ENCODE measurements at places on chromosomes 7 and 10.
A peak's percentile ranks its signal among the peaks of the same experiment; 100 is the strongest.

DNA sequence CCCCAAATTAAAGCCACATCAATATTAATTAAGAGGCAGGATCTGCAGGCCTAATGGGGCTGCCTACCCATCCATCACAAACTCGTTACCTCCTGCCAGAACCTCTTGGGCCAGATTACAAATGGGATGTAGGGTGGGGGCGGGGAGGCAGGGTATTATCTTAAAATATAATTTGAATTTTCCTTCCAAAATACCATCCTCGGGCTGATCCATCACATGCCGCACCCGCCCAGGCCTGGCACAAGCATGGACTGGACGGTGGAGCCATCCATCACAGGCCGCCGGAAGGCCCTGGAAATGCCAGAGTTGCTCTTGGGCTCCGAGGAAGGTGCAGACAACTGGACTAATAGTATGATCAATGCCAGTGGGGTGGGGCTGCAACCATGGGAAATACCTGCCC, 212.8 kb downstream of the GRID1 start:
- H3K27me3 ChIP-seq: no peaks in the 10 kb centered on the region
- H3K36me3 ChIP-seq: no peaks in the 10 kb centered on the region
- H3K27ac ChIP-seq: no peak overlapping the region
- no peak for DNase-seq
- H3K4me1 ChIP-seq: no peaks in the 10 kb centered on the region

- no peaks in the 10 kb centered on the region for H3K4me1 ChIP-seq
- H3K4me3 ChIP-seq: no peak overlapping the region
- H3K27ac ChIP-seq: no peak overlapping the region
- no peaks in the 10 kb centered on the region for H3K27me3 ChIP-seq
Observed at GRCh38 chr10:29420744-29421143, 131.9 kb downstream of the LYZL1 start.

GRCh38 chr7:154984601-154985188, 18.2 kb downstream of the PAXIP1 start:
- no peaks in the 10 kb centered on the region for H3K27me3 ChIP-seq
- H3K27ac ChIP-seq: no peak overlapping the region
- no peak for DNase-seq
- H3K36me3 ChIP-seq: no peaks in the 10 kb centered on the region

GRCh38 chr7:24442170-24442777, 131.0 kb upstream of the PALS2 start:
- H3K4me3 ChIP-seq: no peak overlapping the region
- H3K27me3 ChIP-seq: no peaks in the 10 kb centered on the region

- no peaks in the 10 kb centered on the region for H3K4me1 ChIP-seq
- DNase-seq: no peak
- H3K36me3 ChIP-seq: peaks cover 21% of the 10 kb centered on the region
- no peaks in the 10 kb centered on the region for H3K27me3 ChIP-seq
- H3K27ac ChIP-seq: no peak overlapping the region
Observed at GRCh38 chr7:134058980-134059379, 68.2 kb upstream of the LRGUK start.

GRCh38 chr7:155590215-155591018, 44.1 kb upstream of the CNPY1 start:
- peaks cover 4% of the 10 kb centered on the region for H3K4me1 ChIP-seq
- no peaks in the 10 kb centered on the region for H3K36me3 ChIP-seq
- H3K27ac ChIP-seq: peak overlapping the region; percentile 74
- H3K4me3 ChIP-seq: no peak overlapping the region
- peak; percentile 91 for DNase-seq

DNA sequence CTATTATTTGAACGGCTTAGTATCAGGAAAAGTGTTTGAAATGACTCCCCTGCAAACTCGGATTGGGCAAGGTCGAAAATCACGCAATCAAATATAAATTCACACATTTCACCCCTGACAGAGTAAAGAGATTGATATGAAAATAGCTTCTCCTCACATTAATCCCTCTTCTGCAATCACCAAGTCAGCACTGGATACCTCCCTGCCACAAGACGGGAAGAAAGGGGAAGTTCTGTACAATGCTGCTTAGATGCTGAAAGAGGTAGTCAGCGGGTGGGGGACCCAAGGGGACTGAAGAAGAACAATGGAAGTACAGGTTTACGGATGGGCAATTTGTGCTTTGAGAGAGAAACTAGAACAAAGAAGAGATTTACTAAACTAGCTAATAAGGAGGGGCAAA, 72.0 kb upstream of the ANK3 start:
- H3K36me3 ChIP-seq: no peaks in the 10 kb centered on the region
- peaks cover 6% of the 10 kb centered on the region for H3K4me1 ChIP-seq
- DNase-seq: no peak
- no peak overlapping the region for H3K27ac ChIP-seq
- H3K27me3 ChIP-seq: no peaks in the 10 kb centered on the region

GRCh38 chr10:125549653-125550052, 133.3 kb downstream of the TEX36 start:
- H3K4me1 ChIP-seq: no peaks in the 10 kb centered on the region
- H3K36me3 ChIP-seq: no peaks in the 10 kb centered on the region
- H3K27me3 ChIP-seq: no peaks in the 10 kb centered on the region
- H3K4me3 ChIP-seq: no peak overlapping the region

DNA sequence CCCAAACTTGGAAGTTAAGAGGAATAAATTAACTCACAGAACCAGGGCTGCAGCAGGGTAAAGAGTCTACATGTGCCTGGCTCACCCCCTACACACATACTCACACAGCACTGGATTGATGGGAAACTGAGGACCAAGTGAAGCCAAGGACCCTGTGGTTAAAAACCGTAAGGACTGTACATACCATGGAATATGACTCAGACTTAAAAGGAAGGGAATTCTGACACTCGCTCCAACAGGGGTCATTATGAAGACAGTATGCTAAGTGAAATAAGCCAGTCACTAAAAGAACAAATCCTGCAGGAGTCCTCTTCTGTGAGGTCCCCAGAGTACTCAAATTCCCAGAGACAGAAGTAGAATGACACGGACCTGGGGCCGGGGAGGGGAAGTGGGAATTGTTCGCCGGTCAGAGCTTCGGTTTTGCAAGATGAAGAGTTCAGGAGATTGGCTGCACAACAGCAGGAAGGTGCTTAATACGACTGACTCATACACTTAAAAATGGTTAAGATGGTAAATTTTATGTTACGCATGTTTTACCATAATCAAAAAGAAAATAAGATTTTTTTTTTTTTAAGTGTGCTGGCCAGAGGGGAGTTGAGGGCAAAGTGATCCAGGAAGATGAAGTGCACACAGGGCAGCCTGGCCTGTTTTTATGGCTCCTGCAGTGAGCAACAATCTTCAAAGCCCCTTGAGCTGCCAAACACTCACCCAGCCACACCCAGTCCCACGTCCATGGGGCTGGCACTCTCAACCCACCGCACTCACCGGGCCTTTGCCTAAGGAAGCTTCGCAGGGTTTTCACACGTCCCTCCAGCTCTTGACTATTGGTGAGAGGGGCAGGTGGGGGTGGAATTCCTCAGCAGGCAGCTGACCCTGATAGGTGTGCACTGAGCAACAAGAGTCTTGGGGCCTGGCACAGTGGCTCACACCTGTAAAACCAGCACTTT, 26.4 kb downstream of the DRGX start:
- H3K4me1 ChIP-seq: no peaks in the 10 kb centered on the region
- no peaks in the 10 kb centered on the region for H3K27me3 ChIP-seq
- H3K4me3 ChIP-seq: no peak overlapping the region
- no peak for DNase-seq
- H3K27ac ChIP-seq: no peak overlapping the region
- H3K36me3 ChIP-seq: no peaks in the 10 kb centered on the region

GRCh38 chr7:36040679-36041078, 112.4 kb upstream of the EEPD1 start:
- no peak for DNase-seq
- no peaks in the 10 kb centered on the region for H3K36me3 ChIP-seq
- no peaks in the 10 kb centered on the region for H3K27me3 ChIP-seq
- no peak overlapping the region for H3K4me3 ChIP-seq

GRCh38 chr10:88707429-88708155, 1.5 kb downstream of the LIPK start:
- no peaks in the 10 kb centered on the region for H3K4me1 ChIP-seq
- no peaks in the 10 kb centered on the region for H3K27me3 ChIP-seq
- H3K36me3 ChIP-seq: no peaks in the 10 kb centered on the region
- DNase-seq: no peak

DNA sequence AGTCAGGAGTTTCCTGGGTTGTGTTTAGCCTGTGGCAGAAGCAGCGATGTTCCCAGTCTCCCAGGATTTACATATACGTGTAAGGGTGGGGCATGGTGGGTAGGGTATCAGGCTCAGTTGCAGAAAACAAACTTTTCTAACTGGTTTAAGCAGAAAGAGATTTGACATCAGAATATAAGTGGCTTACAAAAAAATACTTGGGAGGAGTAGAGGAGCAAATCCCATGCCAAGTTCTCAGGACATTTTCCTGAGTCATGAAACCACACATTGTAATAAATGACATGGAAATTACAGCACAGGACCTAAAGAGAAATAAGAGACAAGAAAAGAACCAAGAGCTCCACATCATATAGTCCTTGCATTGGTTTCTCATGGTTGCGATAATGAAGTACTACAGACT, 26.2 kb upstream of the FRMD4A start:
- H3K4me3 ChIP-seq: no peak overlapping the region
- H3K27ac ChIP-seq: no peak overlapping the region
- H3K36me3 ChIP-seq: no peaks in the 10 kb centered on the region
- no peaks in the 10 kb centered on the region for H3K27me3 ChIP-seq

DNA sequence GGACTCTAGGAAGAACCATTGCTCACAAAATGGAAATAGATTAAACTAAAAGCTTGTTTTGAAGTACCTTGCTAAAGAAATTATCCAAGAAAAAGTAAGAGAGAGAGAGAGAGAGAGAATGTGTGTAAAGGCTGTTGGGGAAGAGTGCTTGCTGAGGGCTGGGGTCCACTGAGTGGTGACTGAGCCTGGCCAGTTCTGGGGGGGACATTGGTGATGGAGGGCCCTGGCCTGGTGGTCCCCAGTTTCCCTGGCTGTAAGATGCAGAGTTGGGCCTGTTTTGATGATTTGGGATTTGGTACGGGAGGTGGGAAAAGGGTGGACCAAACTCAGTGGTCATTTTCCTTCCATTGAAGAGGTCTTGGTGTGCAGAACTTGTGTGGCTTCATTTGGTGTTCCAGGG, 880 bp downstream of the RAMP3 start:
- peak overlapping the region; percentile 34 for H3K4me3 ChIP-seq
- DNase-seq: peak; percentile 13
- no peak overlapping the region for H3K27ac ChIP-seq
- H3K4me1 ChIP-seq: no peaks in the 10 kb centered on the region

- no peak for DNase-seq
- no peak overlapping the region for H3K4me3 ChIP-seq
- no peaks in the 10 kb centered on the region for H3K27me3 ChIP-seq
Observed at GRCh38 chr7:89602984-89603383, 551.3 kb upstream of the STEAP1 start.

DNA sequence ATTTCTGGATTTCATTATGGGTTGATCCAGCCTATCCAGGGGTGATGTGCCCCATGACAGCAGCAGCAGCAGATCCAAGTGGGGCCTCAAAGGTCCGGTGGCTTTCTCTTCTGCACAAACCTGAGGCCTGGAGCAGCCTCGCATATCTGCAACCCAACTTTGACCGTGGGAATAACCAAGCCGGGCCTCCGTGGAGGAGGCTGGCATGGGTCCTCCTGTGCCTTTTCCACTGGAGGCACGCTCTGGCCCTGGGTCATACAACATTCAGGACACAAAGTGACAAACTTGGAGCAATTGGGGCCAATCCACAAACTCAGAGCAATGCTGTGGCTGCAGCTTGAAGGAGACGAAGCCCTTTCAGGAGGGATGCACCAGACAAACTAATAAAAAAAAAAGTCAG, 330.0 kb upstream of the MKI67 start:
- peaks cover 11% of the 10 kb centered on the region for H3K27me3 ChIP-seq
- H3K36me3 ChIP-seq: no peaks in the 10 kb centered on the region
- H3K27ac ChIP-seq: no peak overlapping the region
- DNase-seq: peak; percentile 58

DNA sequence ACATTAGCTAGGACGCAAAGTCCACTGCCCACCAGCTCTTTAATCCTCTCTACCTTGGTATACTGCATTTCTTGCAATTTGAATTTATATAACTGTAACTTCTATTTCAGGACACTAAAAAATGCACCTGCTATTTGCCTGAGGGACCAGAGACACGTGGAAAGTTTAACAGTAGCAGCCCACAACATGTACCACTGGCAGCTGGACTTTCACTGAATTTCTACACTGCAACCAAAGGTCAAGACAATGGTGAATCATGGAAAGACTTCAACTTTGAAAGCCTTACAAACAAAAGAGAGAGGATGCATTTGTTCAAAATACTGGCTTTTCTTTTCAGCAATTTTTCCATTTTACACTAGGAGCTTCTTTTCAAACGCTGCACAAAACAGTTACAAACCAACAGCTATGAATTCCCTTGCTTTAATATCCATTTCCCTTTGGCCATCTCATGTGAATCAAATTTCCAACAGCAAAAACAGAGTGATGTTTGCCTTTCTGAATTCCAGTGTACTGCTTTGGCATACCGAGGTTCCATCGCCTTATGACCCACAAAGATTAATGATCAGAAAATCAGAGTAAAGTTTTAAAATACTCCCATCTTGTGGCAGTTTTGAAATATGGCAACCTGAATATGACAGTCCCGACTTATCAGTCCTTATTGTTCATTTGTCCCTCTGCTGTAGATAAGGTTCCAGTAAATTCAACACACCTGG, 29.9 kb upstream of the HNRNPH3 start:
- no peak overlapping the region for H3K4me3 ChIP-seq
- no peaks in the 10 kb centered on the region for H3K36me3 ChIP-seq
- no peak for DNase-seq
- H3K4me1 ChIP-seq: peaks cover 5% of the 10 kb centered on the region
- H3K27ac ChIP-seq: peak overlapping the region; percentile 24
- no peaks in the 10 kb centered on the region for H3K27me3 ChIP-seq

- H3K27ac ChIP-seq: no peak overlapping the region
- no peak for DNase-seq
- H3K36me3 ChIP-seq: no peaks in the 10 kb centered on the region
- H3K4me3 ChIP-seq: no peak overlapping the region
- H3K4me1 ChIP-seq: no peaks in the 10 kb centered on the region
- no peaks in the 10 kb centered on the region for H3K27me3 ChIP-seq
Observed at GRCh38 chr10:58752665-58753064, 240.0 kb downstream of the BICC1 start.

GRCh38 chr7:36372156-36372555, 17.5 kb upstream of the ANLN start:
- no peaks in the 10 kb centered on the region for H3K36me3 ChIP-seq
- DNase-seq: no peak
- H3K4me1 ChIP-seq: no peaks in the 10 kb centered on the region
- H3K4me3 ChIP-seq: no peak overlapping the region

DNA sequence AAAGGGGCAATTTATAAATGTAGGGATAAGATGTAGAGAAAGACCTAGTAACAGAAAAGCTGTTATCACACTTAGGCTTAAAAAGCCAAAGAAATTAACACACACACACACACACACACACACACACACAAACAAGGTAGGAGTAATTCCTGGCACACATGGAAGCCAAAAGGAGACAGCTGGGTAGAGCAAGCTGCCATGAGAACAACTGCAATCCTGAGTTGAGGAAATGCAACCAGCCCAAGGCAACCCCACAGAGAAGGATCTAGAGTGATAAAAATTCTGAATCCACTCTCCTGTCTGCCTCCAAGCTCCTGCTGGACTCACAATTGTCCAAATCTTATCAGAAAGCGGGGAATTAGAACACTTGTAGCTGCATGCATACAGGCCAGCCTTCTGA, 229.1 kb upstream of the DGKB start:
- H3K27ac ChIP-seq: no peak overlapping the region
- DNase-seq: no peak
- no peak overlapping the region for H3K4me3 ChIP-seq
- no peaks in the 10 kb centered on the region for H3K4me1 ChIP-seq

Data from spleen (tissue), 13 donors.